Head of caudate nucleus (tissue), 42 donors: ENCODE measurements at places on chromosomes 3 and 15.
A peak's percentile ranks its signal among the peaks of the same experiment; 100 is the strongest.

- no peak for DNase-seq
These were observed 5.2 kb upstream of the C3orf85 start for GRCh38 chr3:109131276-109131675.

DNA sequence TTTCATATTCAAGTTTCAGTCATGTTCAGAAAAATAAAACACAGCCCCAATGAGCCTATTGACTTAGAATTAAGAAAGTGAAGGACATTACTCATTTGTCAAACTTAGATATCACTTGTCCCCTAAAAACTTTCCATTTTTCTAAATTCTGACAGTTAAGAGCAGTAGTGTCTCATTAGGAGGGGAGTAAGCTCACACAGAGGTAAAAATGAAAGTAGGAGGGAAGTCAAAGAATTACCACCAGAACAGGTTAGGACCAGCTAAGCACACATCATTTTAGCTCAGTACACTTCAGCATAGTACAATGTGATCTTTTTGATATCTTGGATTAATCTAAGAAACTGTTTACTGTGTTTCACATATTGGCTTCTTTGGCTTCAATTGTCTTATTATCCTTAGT is 64.3 kb downstream of the OSTN start:
- no peak for DNase-seq

GRCh38 chr3:121758727-121759450 is 9.3 kb upstream of the GOLGB1 start:
- DNase-seq, result no peak

DNA sequence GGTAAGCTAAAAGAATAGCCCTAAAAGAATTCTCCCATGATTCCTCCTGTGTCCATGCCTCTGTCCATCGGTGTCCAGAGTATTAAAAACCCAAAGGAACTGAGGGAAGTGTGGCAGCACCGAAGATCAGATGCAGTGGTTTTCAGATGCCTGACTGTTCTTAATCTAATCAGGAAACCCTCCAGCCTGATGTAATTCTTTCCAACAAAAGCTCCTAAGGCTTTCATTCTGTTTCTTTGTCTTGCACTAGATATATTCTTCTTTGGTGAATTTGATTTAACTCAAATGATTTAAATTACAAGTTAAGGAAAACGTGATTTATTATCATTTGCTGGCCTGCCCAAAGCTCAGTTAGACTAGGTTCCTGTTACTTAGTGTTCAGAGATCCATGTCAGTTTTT is 71.2 kb downstream of the ARHGAP31 start:
- DNase-seq, result no peak

DNA sequence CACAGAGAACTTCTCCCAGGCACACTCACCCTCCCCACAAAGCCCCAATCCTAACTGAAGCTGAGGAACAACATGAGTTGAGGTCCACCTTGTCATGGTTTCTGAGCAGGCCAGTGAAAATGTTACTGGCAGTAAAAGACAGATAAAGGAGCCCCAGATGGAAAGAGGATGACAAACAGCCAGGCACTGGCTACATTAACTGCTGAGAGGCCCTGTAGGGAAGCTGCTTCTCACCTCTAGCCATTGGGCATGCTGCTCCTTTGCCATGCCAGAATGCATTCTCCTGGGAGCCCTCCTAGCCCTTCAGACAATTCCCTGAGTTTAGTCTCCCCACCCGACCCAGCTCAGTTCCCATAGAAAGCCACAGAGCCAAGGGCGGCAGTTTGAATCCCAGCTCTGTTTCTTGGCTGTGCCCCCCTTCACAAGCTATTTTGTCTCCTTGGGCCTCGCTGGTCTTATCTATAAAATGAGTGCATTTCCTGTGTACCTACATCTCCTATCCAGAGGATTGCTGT is 60.5 kb downstream of the LMCD1 start:
- no peak for DNase-seq

GRCh38 chr3:136263251-136263650 is 13.1 kb downstream of the PCCB start:
- no peak for DNase-seq

- no peak for DNase-seq
These were observed 270.0 kb downstream of the TBL1XR1 start for GRCh38 chr3:176927280-176927679.

- DNase-seq, result peak; percentile 91
These were observed 200.5 kb downstream of the GOLGA6L6 start for GRCh38 chr15:20340931-20341661.

GRCh38 chr15:39202641-39203040 is 378.2 kb upstream of the THBS1 start:
- DNase-seq, result no peak

DNA sequence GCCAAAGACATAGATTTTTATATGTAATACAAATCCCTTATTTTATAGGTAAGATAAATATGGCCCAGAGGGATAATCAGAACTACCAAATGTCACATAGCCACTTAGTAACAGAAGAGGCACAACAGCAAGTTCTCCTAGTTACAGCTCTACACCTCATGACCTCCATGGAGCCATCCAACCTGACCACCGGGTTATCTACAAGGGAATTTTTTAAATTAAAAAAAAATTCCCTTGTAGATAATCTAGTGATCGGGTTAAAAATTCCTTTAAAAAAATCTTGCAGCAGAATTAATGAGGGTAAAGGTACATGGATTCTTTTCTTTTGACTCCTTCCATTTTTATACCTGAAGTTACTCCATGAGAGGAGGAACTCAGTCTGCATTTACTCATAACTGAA is 365.2 kb upstream of the WNT5A start:
- DNase-seq, result no peak
